NCI-H69 (cell line): ENCODE measurements at places on chromosomes 6 and 20.

DNA sequence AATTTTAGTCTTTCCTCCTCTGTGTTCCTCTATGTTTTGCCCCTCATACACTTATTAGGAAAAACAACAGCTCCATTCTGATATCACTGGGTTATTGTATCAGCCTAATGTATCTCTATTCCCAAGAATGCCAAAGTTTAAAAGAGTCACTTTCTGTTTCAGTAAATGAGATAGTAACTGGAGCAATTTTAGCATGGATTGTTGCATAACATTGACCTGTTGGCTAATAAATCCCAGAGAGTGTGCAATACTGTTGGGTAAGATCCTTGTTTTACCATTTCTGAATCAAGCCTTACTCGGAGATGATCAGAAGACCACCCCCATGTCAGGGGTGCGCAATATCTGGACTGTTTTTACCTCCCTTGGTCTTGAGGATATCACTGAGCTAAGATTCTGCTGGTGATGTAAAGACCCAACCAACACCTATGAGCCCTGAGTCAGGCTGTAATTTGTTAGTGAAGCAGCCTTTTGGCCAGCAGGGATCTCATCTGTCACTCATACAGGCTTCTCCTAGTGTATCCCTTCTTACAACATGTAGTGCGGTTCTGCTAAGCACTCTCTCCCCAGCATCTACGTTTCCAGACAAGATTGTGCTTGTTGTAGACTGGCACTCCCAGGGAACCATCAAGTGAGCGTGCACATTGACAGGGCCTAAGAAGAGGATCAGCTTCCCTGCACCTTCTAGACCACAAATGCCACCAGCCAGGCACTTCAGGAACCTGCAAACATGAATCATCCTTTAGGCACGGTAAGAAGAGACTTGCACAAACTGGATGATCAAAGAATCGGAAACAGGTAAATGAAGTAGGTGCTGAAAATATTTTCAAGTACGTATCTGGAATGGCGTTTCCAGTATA is 11.5 kb upstream of the IPCEF1 start:
- DNase-seq = no peak

DNA sequence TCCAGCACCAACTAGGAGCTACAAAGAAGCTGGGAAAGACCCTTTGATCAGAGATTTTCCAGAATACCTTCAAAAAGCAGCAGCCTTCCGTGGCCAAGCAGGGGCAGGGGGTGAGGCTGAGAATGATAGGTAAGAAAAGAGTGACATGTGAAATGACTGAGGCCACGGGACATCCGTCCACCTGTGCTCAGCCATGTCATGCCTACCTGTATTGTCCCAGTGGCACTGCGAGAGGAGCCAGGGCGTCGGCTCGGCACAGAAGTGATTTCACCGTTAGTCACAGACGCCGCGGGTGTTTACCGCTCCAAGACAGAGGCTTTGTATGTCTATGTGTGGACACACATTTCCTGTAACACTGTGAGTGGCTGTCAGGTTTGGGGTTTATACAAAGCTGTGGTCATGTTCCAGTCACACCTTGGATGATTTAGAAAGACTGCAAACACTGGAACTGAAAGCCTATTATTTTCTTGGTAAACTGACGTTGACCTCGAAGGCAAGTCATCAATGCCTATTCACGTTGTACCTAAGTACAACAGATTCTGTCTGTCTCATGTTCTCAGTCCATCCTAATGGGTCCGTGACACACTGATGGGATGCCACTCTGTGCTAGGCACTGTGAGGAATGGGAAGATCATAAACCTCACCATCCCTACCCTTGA is 32.1 kb upstream of the JAG1 start:
- peak; percentile 90 for DNase-seq

GRCh38 chr6:138592749-138593123 is 93.4 kb upstream of the NHSL1 start:
- DNase-seq = no peak

- DNase-seq = no peak
These were observed 66.2 kb downstream of the GMDS start for GRCh38 chr6:2179241-2179640.

DNA sequence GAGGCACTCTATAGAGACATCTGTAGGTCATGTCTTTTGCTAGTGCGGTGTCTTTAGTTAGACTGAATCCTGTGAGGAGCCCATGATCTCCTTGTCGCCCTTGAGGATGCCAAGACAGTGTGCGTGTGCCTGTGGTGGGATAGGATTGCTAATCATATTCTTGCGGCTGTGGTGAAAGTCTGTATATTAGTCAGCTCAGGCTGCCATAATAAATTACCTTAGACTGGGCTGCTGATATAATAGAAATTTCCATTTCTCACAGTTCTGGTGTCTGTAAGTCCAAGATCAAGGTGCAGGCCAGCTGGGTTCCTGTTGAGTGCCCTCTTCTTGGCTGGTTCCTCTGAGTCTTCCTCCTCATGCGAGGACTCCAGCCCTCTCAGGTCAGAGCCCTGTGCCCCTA is 141.2 kb downstream of the JARID2 start:
- DNase-seq = no peak

DNA sequence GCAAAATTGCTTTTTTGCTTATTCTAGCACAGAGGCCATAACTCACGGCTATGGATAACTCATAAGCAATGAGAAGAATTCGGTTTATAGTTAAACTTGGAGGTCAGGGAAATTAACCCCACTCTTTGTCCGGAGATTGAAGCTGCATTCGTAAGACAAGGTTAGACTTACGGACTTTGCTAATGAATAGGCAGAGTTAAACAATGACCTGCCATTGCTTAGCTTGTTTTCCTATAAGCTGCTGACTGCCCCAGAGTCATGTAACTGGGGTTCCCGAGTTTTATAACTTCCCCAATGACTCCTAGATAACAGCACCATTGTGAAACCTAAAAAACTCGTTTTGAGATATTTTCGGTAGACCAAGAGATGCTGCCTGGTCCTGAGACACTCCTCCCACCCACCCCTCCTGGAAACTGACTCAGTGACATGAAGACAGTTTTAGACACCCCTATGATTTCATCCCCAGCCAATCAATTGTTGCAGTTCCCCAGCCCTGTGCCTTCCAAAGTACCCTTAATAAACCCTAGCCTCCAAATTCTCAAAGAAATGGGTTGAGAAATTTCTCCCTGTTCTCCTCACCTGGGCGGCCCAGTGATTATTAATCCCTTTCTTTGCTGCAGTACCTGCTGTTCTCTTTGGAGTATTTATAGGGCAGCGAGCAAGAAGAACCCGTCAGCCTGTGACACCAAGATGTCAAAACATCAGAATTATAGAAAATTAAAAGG is 33.1 kb upstream of the MCUR1 start:
- DNase-seq = no peak

DNA sequence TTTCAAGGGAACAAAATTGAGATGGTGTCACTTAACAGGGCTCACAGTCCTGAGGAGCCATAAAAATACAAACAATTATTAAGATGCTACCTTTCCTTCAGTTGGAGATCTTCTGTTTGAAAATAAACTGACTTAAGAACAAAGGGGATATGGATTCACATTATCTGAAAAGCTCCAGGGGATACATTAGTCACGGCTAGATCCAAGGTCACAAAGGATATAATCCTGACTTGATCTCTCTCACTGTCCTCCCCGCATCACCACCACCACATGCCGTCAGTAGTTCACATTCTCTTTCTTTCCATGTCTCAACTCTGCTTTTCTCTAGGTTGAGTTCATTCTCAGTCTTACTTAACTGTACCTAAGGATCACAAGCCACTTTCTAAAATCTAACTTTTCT is 530.4 kb upstream of the MARCKS start:
- DNase-seq = no peak

DNA sequence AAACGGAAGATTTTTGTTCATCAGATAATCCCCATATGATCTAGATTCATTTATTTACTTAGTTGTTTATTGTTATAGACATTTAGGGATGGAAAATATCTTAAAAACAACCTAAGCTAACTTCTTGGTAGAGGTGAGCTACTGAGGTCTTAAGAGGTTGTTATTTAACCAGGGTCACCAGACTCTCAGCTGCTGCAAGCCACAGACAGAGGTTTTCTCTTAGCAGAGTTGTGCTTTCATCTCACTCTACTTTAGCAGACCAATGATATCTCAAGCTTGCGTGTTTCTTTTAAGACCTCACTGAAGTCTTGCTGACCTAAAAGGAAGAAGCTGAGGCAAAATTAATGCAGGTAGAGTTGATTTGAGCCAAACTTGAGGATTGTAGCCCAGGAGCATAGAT is 43.6 kb downstream of the NCOA7 start:
- DNase-seq = peak; percentile 19

DNA sequence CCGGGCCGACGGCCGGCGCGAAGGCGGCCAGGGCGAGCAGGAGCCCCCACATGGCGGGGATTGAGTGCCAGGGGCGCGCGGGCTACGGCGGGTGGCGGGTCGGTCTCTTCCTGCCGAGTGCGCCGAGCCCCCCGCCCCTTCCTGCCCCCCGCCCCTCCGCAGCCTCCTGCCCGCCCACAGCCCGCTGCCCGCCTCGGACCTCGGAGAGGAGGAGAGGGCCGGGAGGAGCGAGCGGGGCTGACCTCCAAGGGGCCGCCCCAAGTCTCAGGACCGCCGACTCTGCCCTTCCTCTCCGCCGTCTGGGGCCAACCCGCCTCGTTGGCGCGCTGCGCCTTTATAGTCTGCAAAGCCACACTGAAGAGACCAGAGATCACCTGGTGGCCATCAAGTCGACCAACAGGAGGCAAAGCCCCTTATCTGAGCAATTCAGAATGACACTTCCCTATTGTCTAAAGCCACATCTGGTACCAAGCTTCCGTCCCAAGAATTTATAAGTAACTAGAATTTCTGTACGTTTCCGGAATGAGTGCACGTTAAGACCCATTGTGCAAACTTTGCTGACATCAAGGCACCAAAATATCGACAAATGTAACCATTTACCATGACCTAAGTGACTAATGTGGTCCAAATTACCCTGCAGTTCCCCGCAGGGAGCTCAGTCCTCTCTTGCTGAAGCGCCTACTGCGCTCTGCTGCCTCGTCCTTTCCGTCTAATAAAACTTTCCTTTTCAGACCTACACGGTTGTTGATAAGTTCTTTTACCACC is at the start of gene CPXM1:
Gene CPXM1 (minus strand): TSS at position 107 of the 765 bp plus-strand sequence. CDS start 55 bp downstream, at position 52.
- peak; percentile 42 for DNase-seq

GRCh38 chr20:53859684-53860083 is 210.7 kb downstream of the BCAS1 start:
- DNase-seq = no peak

DNA sequence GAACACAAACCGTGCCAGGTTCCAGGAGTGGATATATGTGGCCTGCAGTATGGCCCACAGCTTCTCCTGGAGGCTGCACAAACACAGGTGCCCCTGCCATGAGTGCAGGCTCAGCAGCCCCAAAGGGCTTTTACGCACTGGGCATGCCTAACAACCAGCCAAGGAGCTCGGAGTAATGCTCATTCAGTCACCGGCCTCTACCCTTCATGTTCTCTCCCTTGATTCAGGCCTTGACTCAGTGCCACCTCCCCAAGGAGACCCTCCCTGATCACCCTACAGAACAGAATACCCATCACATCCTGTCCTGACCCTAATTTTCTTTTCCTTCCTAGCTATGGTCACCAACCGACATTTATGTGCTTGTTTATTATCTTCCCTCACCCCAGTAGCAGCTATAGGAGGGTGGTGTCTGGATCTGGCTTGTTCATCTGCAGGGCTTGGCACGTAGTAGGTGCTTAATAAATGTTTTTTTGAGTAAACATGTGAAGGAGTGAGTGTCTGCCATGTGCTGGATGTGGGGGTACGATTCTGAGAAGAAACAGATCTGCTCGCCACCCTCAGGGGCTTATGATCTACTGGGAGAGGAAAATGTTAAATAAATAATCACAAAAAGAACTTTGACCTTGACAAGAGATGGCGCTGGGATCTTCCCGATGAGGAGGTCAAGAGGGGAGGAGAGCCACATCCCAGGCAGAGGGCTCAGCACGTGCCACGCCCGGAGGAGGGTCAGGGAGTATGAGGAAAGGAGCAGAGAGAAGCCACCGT is 9.2 kb downstream of the PXMP4 start:
- DNase-seq = no peak

GRCh38 chr6:54431466-54431865 is 123.2 kb downstream of the TINAG start:
- no peak for DNase-seq

- DNase-seq = no peak
These were observed 27.1 kb upstream of the HAO1 start for GRCh38 chr20:7967199-7967844.

- no peak for DNase-seq
These were observed 71.5 kb upstream of the RIPOR2 start for GRCh38 chr6:25007269-25007699.

- no peak for DNase-seq
These were observed 6.1 kb upstream of the NANP start for GRCh38 chr20:25629816-25630499.

DNA sequence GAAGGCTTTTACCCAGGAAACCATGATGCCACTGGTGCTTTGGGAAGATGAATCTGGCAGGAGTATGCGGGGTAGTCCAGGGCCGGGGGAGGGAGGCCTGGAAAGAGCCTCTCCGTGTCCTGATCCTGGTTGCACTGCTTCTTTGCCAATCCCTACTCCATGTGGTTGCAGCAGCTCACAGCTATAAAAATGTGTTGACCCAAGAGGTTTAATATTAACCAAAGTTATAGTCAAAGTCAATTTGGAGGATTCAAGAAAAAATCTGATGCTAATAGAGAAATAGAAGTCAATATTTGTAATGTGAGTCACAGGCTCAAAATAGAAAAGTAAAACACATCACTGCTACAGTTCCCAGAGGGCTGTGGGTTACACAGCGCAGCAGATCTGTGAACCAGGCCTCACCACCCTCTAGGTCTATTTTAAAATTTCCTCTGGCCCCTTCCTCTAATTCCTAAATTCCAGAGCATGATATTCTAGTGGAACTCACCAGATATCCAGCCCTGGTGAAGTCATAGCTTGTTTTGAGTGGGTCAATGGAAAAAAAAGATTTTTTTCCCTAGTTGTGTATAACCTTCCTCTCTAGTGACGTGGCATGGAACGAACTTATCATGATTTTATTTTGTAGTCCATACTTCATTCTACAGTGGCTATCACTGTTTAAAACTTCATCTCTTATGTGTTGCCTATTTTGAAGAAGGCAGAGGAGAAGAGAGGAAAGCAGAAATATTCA is 63.2 kb upstream of the BMP2 start:
- no peak for DNase-seq

- DNase-seq = peak; percentile 75
These were observed 44.0 kb upstream of the ZBTB24 start for GRCh38 chr6:109526905-109527628.

DNA sequence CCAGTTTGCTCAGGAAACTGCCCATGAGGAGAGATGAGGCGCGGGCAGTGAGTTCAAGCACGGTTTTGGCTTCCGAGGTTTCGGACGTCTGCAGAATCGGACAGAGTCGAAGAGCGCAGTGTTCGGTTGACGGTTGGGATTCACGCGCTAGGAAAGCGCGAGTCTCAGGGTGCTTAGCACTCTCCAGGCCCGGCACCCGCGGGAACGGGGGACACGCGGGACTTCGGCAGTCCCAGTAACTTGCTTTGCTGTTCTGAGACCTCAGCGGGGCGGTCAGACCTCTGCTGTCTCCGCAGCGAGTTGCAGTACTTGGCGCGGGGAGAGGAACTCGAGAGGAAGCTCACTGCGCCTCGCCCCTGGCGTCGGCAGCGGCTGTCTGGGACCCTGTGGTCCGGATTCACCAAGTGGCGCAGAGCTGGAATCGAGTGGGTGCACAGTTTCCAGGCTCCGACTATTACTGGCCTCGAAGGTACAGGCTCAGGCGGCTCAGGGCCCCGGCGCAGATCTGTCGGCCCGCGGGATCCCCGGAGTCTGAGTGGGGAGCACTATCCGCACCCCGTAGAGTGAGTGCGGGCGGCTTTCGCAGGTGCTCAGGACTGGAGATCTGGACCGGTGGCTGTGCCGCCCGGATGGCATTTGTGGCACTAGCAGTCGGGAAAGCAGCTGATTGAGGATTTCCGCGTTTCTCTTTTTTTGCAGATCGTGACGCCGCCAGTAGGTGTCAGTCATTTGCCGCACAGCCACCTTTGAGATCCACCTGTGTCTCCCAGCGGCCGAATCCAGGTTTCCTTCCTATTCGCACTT is at the start of gene POM121L2:
Gene POM121L2 (minus strand): TSS at position 128 of the 804 bp plus-strand sequence. CDS start 103 bp downstream, at position 25.
- DNase-seq = peak; percentile 39
